ENCODE measurements at places on chromosomes 6 and 20.

DNA sequence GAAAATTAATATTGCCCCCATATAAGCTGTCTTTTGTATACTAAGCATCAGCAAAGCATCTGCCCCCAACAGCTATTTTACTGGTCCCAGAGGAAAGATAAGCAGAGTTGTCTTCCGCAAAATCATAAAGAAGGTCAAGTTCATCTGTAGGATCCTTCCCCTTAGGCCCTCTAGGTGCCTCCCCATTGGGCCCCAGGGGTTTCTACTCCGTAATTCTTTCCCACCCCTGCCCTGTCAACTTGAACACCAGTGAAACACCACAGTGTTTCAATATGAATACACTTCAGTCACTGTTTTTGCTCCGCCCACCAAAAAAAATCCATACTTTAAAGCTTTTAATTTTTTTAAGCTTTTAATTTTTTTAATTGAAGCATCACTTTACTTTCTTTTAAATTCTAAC, 159.2 kb downstream of the ATXN1 start:
- no peak for DNase-seq

DNA sequence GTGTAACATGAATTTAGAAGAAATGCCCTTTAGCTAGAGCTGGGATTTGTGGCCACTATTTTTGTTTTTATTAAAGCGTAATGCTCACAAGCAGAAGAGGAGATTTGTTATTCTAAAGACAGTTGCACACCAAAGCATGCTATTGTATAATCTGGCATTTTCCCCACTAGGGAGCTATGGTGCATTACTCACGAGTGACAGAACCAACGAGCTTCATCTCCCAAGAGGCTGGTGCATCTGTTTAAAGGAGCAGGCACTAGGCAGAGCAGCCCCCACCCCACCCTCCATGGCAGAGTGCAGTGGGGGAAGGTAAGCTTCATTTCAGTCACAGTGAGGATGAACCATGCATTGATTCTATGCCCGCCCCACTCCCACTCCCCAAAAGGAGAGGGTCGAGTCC, 287.3 kb upstream of the TSHZ2 start:
- DNase-seq: no peak

- DNase-seq: no peak
These were observed 15.4 kb downstream of the CST7 start for GRCh38 chr20:24964506-24964840.

GRCh38 chr20:44642203-44643153, 9.0 kb downstream of the ADA start:
- DNase-seq: peak; percentile 77

DNA sequence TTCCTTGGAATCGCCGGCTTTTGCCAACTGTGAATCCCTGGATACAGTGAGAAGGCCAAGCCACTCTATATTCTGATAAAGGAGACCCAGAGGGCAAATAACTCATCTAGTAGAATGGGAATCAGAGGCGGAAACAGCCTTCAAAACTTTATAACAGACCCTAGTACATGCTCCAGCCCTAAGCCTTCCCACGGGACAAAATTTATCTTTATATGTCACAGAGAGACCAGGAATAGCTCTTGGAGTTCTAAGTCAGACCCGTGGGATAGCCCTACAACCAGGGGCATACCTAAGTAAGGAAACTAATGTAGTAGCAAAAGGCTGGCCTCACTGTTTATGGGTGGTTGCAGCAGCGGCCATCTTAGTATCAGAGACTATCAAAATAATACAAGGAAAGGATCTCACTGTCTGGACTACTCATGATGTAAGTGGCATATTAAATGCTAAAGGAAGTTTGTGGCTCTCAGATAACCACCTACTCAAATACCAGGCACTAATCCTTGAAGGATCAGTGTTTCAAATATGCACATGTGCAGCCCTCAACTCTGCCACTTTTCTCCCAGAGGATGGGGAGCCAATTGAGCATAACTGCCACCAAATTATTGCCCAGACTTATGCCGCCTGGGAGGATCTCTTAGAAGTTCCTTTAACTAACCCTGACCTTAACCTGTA, 29.5 kb downstream of the CEP85L start:
- DNase-seq: no peak

DNA sequence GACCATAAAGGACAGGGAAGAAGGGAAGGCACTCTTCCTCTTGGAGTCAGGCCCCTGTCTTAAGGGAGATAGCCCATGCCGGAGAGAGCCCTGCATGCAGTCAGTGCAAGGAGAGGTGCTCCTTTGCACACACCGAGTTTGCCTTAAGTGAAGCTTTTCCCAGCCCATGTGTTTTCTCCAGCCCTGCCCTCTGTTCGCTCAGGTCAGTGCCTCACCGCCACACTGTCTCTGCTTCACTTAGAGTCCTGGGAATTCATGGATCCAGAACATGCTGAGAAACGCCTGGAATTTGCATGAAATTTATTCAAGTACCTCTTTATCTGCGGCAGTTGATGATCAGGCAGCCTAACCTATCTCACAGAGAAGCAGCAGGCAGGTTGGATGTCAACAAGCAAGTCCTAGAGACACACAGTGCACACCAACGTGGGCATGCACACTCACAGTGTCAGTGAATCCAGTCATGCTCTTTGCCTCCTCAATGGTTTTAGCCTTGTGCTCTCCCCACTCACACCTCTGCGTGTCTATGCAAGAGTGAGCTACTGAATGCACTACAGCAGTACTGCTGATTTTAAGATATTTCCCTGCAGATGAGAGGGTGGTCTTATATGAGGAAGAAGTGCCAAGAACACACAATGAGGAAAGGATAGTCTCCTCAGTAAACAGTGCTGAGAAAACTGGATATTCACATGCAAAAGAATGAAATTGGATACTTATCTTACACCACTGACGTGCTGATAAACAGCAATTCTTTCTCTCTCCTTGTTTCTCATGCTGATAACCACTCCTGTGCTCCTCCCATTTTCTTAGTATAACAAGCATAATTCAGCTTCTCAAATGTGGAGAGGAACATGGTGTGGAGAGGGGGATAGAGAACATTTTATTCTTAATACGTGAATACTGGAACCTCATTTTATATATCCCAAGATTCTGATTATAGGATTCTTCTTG, 295.1 kb upstream of the CDYL start:
- DNase-seq: no peak

All from smooth muscle cell of the brain vasculature (primary cell).